SW480 (cell line): ENCODE measurements at places on chromosomes 16 and 17.

DNA sequence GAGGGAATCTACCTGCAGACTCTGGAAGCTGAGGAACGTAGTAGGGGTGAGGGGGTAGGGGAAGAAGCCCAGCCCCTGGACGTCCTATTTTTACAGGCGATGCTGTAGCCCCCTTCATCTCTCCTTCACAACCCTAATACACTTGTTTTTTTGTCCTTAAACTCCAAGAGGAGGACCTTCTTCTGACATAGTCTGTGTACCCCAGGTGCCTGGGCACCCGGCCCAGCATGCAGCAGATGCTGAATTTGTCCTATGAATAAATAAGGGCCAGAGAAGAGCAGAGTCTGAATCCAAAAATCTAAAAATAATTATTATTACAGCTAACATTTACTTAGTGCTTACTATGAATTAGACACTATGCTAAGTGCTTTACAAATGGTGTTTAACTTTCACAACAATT, 5.1 kb downstream of the KIF18B start:
- DNase-seq: no peak

DNA sequence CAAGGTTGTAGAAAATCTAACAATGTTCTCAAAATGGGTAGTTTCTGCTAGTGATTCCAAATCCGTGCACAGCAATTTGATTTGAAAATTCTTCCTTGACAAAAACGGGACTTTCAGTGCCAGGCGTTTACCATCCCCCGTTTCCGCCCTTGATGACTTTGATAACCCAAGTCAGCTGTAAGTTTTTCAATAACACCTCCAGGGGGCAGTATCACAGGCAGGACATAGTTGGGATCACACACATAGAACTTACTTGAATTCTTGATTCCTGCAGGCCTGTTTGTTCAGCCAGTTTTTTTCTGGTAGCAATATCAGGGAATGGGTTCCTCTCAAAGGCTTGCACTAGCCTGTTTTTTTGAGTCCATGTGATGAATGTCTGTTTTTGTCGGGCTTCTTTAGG, 5.6 kb downstream of the DUXB start:
- DNase-seq: peak; percentile 14

- DNase-seq: no peak
These were observed 137.0 kb upstream of the SOX9 start for GRCh38 chr17:71983828-71984227.

DNA sequence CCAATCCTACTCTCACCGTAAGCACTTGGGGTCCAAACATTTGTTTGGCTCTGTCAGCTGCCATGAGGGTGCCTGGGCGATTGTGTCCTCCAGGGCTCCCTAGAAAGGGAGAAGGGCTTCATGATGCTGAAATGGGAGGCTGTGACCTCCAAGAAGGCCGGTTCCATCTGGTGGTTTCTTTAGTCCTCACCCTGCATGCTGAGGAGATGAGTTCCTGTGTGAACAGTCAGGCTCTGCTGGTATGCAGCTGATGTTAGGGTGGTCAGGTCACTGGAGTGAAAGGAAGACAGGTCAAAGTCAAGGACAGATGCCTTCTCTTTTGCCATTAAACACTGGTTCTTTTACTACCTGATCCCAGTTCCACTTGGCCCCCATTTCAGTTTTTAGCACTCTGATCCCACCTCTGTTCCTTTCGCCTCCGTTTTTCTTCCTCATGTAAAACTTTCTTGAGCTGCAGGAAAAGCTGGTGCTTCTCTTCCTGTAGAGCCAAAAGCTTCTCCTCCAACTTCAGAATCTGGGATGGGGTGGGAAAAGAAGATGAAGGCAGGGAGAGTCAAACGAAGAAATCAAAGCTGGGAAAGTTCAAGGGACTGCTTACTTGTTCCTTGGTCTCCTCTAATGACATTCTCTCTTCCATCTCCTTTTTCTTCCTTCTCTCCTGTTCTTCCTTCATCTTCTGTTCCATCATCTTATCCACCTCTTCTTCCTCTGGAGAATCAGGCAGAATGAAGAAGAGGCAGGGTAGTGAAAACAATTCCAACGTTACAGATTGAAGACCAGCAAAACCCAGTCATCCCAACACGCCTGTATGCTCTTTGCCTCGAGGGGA, 1.1 kb downstream of the GPS2 start:
- DNase-seq: no peak

DNA sequence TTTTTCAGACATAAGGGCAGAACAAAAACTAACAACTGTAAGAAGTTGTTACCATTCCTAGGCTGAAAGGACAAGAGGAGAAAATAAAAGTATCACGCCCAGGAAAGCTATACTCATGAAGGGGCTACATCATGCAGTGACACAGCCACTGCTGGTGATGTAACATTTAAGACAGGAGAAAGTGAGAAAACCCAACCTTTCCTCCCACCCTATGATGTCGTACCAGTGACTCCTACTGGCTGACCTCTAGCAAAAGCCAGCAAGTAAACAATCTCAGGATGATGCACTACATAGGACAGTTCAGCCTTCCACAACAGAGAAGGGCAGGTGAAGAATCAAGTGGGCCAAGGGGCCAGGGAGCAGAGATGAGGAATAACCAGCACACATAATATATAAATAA, 14.0 kb upstream of the OR1E2 start:
- DNase-seq: peak; percentile 25

GRCh38 chr16:73526011-73526804, 478.3 kb upstream of the ZFHX3 start:
- no peak for DNase-seq
